ENCODE measurements at places on chromosomes 3 and 15. TPM values are rescaled to one million over a fixed set of nuclear protein-coding genes. Genes with fewer than 3 reads are reported as not detected.

CCR8 gene
- total RNA-seq, result not detected

ATP1B3 gene
- 190 TPM for total RNA-seq

CRYGS gene
- total RNA-seq, result 0.13 TPM

CDCP1 gene
- total RNA-seq, result 1.6 TPM

ZBTB47 gene
- total RNA-seq, result 11.6 TPM

LSMEM2 gene
- not detected for total RNA-seq

ANKRD34C gene
- total RNA-seq, result not detected

LRRIQ4 gene
- total RNA-seq, result not detected

IL17RC gene
- 28.7 TPM for total RNA-seq

BTLA gene
- not detected for total RNA-seq

All from mammary microvascular endothelial cell (primary cell).